Astrocyte of the spinal cord (primary cell): ENCODE measurements at places on chromosomes 7 and 10.

DNA sequence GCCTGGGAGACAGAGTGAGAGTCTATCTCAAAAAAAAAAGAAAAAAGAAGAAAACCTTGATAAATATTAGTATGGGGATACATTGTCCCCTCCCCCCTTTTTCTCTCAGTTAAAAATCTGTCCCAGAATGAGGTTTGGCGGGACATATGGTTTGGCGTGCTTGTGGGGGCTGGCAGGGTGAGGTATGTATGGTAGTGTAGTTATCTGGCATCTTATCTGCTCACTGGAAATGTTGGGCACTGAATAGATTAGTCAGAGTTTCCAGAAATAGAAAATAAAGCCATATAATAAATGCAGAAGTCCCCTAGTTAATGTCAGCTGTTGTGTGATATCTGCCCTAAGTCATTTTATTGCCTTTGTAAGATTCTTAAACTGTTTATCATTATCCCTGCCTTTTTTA, 397.5 kb upstream of the GALNT17 start:
- DNase-seq: no peak

- peak; percentile 40 for DNase-seq
Observed at GRCh38 chr7:55348502-55348901, 16.6 kb upstream of the LANCL2 start.

GRCh38 chr7:157961731-157962457, 625.1 kb downstream of the DNAJB6 start:
- no peak for DNase-seq

DNA sequence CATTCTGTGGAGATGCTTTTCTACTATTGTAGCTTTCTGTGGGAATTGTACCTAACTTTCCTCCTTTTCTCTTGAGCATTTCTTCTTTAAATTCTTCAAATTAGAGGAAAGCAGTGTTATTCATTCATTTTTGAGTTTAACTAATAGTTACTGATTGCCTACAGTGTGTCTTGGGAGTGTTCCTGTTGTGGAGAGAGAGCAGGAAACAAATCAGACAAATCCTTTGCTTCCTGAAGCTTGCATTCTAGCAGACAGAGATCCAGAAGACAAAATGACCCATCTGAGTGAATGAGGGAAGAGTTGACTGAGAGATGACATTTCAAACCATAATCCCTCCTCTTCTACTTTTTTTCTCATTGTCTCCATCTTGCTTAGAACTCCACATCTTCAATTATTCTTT, 170.4 kb downstream of the SUGCT start:
- no peak for DNase-seq

DNA sequence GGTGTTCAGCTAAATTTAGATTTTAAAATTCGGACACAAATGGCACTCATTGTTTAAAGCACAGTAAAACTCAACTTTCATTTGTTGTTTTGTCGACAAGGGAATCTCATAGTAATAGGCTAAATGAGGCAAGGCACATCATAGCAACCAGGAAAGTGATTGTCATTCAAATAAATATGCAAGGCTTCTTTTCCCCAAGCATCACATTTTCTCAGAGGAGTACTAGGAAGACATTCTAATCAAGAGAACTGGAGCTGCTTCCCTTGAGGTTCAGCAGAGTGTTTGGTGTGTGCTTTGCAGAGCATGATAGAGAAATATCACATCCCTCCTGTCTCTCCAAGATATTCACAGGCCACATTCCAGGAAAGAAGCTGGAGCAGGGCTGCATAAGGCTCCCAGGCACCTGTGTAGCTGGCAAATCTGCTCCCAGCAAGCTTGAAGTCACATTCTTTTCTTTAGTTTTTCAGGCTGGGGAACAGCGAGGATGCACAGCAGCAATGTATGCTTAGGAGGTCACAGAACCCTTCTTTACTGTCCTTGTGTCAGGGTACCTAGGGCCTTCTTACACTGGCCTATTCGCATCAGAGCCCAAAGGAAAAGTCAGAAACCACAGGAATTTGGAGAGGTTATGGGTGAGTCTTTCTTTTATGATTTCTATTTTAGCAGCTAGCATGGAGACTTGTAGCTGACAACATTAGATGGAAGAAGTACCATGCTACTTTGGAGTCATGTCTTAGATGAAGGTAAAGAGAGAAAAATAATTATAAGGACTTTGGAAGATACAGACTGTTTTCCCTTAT, 95.9 kb upstream of the HDAC9 start:
- no peak for DNase-seq

- DNase-seq: peak; percentile 94
Observed at GRCh38 chr10:91340613-91341362, 69.4 kb upstream of the HECTD2 start.

DNA sequence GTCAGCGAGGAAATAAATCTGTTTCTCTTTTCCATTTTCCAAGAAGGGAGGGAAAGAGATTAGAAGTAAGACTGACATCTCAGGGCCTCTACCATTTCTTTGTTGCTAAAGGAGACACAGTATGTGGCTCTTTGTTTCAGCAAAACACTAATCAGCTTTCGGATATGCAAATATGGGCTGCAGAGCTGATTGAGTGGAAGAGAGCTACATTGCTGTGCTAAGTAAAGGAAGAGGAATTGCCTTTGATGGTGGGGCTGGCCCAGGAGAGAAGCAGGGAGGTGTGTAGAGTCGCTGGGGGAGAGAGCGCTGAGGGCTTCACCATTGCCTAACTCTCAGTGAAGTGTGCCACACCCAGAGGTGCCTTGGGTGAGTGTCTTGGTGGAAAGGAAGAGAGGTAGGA, 284.8 kb downstream of the SDK1 start:
- DNase-seq: no peak

- DNase-seq: no peak
Observed at GRCh38 chr7:19762631-19763030, 10.8 kb downstream of the TMEM196 start.

DNA sequence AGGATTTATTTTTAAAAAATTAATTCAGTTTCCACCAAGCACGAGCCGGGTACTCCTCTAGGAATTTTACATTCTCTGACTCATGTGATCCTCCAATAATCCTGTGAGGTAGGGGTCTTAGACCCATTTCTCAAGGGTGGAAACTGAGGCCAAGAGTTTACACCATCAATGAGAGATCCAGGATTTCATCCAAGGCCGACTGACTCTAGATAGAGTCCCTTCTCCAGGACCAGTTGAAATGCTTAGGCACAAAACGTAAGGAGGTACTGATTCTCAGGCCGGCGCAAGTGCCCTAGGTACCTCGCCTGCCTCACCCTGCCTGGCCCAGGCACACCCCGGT, 95.7 kb upstream of the DUSP5 start:
- no peak for DNase-seq

DNA sequence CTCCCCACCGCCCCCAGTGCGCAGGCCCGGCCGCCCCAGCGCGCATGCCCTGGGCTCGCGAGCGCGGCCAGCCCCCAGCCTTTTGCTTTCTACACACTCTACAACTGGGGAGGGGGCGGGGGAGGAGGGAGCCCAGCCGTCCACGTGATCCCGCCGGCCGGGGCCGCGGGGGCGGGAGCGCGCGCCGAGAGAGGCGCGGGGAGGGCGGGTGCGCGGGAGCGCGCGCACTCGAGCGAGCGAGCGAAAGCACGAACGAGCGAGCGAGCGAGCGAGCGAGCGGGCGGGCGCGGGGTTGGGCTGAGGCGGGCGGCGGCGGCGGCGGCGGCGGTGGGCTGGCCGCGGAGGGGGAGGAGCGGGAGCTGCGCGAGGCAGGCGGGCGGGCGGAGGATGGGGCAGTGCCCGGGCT, at the start of gene AUTS2:
Gene AUTS2, plus strand, starts transcription at position 395 of the 406 bp plus-strand sequence. CDS start 1,179 bp downstream, outside the sequence.
- DNase-seq: peak; percentile 90

DNA sequence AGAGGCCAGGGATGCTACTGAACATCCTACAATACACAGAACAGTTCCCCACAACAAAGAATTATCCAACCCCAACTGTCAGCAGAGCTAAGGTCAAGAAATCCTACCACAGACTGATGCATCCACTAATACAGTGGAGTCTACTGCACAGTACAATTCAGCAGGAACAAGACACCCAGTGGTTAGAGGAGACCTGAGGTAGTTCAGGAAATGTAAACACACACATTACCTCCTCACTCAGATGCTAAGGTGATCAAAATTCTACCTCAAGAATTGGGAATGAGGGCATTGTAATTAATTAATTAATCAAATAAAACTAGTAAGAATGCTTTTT, 91.4 kb downstream of the ZFAND4 start:
- no peak for DNase-seq

- DNase-seq: peak; percentile 72
Observed at GRCh38 chr7:106462365-106462859, 177.6 kb upstream of the NAMPT start.
